Stimulated activated CD8-positive, alpha-beta memory T cell treated with anti-CD3 and anti-CD28 coated beads, Interleukin-15, amount 100 ng/mL, for 24 hours (primary cell): ENCODE measurements at places on chromosomes 4 and X.

- no peak for DNase-seq
Observed at GRCh38 chr4:144819591-144819990, 173.6 kb downstream of the HHIP start.

GRCh38 chrX:11470250-11470974 is 177.2 kb downstream of the AMELX start:
- DNase-seq: no peak

DNA sequence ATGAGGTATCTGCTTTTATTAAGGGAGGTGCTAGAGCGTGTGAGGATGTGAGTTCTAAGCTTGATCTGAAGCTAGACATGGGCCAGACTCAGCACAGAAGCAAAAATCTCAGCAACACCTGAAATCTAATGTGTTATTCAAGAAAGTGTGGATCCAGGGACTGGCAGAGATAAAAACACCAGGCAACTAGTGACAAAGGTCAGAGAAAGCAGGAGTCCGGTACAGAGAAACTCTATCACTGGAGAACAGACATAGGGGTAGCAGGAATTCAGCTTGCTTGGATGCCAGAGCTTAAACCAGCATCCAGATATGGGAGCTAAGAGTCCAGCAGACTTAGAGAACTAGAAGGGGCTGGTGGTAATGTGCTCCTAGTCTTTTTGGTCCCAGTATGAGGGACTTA is 34.0 kb downstream of the VCX start:
- DNase-seq: no peak

GRCh38 chr4:20248155-20248558 is 3.5 kb upstream of the SLIT2 start:
- DNase-seq: no peak

GRCh38 chr4:59869559-59869958 is 1330.6 kb upstream of the ADGRL3 start:
- DNase-seq: no peak

DNA sequence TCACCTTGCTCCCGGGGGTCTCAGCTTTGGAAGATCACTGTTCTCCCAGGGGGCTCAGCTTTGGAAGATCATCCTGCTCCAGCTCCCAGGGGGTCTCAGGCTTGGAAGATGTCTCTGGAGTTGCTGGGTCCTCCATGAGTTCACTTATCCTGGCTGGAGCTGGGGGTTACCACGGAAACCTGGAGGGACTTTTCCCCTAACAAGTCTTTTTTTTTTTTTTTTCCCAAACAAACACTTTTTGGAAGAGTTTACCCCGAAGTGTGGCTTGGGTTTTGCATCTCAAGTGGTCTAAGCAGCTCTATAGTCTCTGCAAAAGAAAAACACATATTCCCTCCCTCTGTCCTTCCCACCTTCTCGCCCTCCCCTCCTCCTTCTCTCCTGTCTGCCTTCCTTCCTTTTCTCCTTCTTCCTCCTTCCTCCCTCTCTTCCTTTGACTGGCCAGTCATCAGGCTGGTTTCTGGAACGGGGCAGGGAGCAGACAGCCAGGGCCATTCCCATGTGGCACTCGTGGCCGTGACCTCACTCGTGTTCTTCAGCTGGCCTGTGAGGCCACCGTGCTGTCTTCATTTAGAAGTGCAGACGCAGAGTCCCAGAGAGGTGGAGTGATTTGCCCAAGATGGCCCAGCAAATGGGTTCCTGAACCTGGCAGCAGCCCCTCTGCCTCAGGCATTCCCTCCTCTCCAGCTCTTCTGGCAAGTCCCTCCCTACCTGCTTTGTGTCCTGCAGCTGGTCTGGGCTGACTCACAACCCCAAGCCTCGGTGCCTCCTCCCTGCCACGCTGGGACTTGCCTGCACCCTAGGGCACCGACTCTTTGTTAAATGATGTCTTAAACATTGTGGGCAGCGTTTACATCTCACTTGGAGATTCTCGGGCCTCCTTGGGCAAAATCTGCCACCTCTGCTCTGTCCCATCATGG is 25.9 kb upstream of the HMX1 start:
- no peak for DNase-seq
